ENCODE measurements at places on chromosomes 7 and 10.

GRCh38 chr7:135759532-135759931 is 10.9 kb upstream of the FAM180A start:
- DNase-seq, result no peak

- DNase-seq, result peak; percentile 22
Measured at GRCh38 chr7:74289659-74290552, 699 bp downstream of the CLIP2 start.

DNA sequence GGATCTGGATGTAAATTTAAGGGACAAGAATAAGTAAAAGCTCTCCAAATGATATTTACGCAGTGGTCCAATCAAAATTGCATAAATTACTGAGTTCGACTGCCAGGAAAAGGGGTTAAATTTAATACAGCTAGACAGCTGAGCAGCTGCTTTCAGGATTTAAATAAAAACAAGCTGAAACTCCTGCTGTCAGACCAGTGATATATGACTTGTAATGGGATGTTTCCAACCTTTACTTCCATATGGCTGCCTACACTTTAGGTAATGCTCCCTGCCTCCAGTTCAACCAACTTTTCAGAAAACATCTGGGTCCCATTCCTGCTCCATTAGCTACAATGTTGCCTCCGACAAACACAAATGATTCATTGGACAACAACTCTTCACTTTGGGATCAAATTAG is 326.3 kb upstream of the DGKB start:
- no peak for DNase-seq

- no peak for DNase-seq
Measured at GRCh38 chr7:30671793-30672465, 10.3 kb downstream of the CRHR2 start.

- DNase-seq, result no peak
Measured at GRCh38 chr7:64541438-64542359, 21.2 kb downstream of the ZNF680 start.

DNA sequence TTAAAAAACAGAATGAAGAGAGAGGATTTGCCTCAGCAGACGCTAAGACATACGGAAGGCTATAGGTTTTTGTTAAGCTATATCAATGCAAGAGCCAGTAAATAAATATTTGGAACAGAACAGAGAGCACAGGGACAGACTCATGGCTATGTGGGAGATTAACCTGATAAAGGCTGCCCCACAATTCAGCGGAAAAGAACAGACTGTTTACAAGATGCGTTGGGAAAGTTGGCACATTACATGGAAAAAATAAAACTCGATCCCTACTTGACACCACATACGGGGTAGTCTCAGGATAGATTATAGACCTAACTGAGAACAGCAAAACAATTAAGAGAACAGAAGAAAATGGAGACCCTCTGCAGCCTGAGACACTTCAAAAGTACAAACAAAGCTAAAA is 10.8 kb downstream of the KCNH2 start:
- DNase-seq, result no peak

All from stimulated activated naive CD8-positive, alpha-beta T cell treated with anti-CD3 and anti-CD28 coated beads, Interleukin-15, amount 100 ng/mL, for 72 hours (primary cell).